Activated T-helper 1 cell treated with anti-CD3 and anti-CD28 coated beads, Interleukin-12 subunit alpha, Interleukin-12 subunit beta, Interleukin-2, Interleukin-4 antibody, amounts not matched to agents 30 ng/mL and 10 ng/mL and 1 ng/mL, durations not matched to agents 14 hours and 24 hours and 36 hours (primary cell): ENCODE measurements at places on chromosomes 12 and 14. TPM values are rescaled to one million over a fixed set of nuclear protein-coding genes. Genes with fewer than 3 reads are reported as not detected.

Gene KCNH3
- 0.93 and 1.6 TPM in 2 replicates for total RNA-seq

DNA sequence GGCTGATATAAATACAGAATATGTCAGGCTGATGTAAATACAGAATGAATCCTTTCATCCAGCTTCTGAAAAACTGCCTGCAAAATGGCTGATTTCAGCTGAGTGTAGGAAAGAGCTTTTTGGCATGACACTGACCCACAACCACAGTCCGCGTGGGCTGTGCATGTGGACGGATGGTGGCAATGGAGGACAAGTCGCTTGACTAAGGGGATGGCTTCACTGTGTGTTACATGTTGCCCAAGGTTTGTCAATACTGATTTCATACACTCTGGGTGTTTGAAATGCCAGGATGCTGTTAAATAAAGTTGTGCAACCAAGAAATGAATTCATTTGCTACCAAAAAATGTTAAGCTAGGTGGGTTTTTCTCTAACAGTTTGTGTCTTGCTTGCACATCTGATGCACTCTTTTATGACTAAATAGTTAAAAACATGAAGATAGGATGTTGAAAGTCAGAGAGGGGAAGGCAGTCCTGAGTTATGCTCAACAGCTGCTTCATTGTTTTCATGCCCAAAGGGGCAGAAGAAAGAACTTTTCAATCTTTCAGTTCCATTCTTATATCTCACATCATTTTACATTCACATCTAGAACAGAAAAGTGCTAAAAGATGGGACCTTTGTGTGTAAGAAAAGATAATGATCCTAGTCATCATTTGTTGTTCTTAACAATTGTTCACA, 36.5 kb upstream of the OVCH1 start:
- no peak for DNase-seq

GRCh38 chr14:36506732-36507614, 13.1 kb downstream of the NKX2-1 start:
- DNase-seq = no peak

- DNase-seq = no peak
Observed at GRCh38 chr14:65476273-65476941, 63.9 kb downstream of the FUT8 start.
